Stimulated activated CD4-positive, alpha-beta T cell treated with anti-CD3 and anti-CD28 coated beads, TNF-alpha, amount 100 ng/mL, for 4 hours (primary cell): ENCODE measurements at places on chromosomes 6 and 20.

DNA sequence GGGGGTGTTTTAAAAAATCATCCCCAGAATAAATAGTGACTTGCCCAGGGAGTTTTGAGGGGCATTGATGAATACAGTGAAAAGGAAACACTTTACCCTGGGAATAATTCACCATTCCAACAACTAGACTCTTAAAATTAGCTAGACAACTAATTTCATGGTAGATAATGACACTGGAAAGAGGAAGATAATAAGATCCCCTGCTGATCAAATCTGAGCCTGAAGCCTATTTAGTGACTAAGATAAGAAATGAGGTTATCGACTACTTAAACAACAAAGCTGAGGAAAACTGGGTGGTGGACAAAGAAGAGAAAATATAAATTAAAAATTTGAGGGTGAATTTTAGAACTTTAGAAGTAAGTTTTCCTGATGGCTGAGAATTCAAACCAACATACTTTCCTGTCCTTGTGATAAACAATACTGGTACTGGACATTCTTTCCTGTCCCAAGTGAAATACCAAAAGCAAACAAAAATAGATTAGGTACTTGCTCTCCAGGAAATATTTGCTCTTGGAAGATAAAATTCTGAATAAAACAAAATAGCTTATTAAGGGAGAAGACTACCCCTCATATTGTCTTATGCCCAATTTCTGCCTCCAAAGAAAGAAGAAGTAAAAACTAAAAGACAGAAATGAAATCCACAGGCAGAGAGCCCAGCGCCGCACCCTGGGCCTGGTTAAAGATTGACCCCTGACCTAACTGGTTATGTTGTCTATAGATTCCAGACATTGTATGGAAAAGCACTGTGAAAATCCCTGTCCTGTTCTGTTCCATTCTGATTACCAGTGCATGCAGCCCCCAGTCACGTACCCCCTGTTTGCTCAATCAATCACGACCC, 64.0 kb upstream of the ADGRF4 start:
- DNase-seq: no peak

DNA sequence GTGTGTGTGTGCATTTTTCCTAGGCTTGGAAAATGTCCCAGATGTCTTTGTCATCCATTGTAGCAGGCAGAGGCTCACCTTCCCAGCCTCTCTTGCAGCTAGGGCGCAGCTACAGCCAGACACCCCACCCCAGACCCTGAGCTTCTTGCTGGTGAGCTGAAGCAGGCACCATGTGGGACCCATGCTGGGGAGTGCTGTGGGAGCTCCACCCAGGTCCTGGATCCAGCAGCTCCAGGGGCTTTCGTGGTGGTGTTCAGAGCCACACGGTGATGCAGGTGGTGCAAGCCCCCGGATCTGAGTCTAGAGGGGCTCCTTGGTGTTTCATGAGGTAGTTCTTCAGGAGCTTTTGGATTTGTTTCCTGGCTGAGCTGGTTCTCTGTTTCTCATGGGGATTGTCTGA, 56.0 kb upstream of the ZFP64 start:
- DNase-seq: no peak

GRCh38 chr6:129766959-129767728, 57.2 kb upstream of the ARHGAP18 start:
- DNase-seq: peak; percentile 39

- DNase-seq: peak; percentile 96
Observed at GRCh38 chr6:33410050-33410710, 634 bp upstream of the PHF1 start.

GRCh38 chr6:131867744-131868143, 59.9 kb downstream of the ENPP1 start:
- no peak for DNase-seq

- DNase-seq: no peak
Observed at GRCh38 chr6:15434823-15435380, 189.0 kb downstream of the JARID2 start.

- DNase-seq: no peak
Observed at GRCh38 chr20:41068806-41069205, 40.2 kb downstream of the TOP1 start.

DNA sequence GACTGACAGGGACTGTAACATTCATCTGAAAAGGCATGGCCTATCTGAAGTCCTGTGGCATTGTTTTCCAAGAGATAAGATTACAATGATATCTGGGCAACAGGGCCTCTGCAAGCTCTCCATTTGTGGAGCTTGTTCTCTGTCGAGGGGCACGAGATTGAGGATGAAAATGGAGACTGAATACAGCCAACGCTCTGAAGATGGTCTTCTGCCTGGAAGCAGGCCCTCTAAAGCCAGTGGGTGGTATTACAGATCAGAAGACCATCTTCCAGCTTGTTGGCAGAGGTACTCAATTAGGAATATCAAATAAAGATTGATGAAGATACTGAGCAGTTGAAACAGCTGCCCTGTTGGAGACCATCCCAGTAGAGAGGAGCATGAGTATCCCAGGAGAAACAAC, 288.2 kb downstream of the CENPW start:
- no peak for DNase-seq

GRCh38 chr6:34243901-34244884, 4.6 kb downstream of the SMIM29 start:
- no peak for DNase-seq

DNA sequence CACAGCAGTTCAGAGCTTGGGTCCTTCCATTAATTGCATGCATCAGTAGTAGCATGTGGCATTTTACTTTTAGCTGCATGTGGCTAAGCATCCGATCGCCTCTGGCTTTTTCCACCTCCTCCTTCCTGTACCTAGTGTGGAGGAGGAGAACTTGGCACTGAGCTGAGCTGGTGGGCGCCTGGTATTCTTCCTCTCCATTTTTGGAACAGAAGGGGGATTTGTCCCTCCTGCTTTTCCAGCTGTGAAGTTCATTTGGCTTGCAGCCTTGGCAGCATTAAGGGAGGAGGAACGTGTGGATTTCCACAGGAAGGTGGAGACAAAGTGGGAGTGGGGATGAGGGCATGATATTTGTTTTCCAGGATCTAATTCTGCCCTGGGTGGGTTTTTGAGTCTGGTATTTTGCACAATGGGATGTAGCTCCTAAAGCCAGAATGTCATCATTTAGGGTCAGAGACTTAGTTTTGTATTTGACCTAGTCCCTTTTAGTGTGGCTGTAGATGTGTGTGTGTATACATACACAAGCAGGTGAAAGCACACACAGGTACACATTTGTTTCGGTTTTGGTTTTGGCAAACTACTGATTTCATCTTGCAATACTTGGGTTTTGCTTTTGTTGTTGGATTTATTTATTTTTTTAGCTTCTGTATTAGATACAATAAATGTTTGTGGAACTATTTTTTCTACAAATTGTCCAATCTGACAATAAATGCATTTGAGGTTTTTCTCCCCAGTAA, 90.0 kb downstream of the SASH1 start:
- DNase-seq: no peak

DNA sequence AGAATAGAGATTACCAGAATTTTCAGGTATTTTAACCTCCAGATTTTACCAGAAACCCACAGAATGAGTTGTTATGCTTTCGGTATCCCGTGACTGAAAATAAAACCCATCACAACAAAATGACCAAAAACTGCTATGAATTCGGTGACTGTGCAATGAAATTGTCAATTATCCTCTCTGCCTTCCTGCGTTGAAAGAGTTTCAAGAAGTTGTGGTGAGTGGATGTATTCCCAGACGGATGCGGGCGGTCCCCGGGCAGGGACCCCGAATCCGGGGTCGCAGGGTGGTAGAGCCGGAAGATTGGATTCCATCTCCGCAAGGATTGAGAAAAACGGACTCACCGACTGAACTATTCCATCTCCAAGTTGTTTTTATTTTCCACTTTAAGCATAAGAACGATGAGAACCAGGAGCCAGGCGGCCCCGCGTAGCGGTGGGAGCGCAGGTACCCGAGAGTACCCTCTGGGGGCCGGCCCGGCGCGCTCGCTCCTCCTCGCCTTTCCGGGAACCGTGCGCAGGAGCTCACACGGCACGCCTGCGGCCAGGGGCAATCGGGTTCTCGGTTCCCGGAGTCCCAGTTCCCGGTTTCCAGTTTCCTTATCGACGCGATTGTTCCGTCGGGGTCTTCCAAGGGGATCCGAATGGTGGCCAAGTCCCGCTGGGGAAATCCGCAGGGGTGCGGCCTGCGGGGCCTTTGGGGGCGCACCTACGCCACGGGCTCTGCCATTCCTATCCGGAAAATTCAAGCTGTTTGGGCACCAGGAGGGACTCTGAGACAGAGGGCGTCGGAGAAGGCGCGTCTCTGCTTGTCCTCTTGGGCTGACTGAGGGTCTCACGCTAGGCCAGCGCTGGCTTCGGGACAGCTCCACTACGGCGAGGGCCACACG, 104.9 kb upstream of the PRDM1 start:
- DNase-seq: no peak

DNA sequence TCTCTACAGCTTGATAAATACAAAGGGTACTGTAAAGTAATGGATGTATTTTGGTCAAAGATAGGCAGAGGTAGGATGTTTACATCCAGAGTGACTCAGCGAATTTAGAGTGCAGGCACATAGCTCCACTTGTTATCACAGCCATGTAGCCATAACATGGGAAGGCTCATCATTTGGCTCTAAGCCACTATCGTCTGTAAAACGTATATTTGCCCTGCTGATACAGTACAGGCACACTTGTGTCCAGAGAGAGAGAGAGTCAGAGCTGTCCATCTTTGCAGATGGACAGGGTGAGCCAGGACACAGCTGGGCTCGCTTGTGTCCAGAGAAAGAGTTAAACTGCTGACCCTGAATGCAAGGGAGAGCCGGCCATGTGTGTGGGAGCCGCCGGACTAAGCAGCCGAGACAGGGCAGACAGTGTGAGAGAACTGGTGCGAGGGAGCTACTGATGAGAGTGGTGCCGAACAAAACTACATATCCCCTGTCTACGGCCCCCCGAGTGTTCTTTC, 619.0 kb downstream of the DOK5 start:
- no peak for DNase-seq

GRCh38 chr6:71126506-71126905, 162.1 kb upstream of the OGFRL1 start:
- no peak for DNase-seq

DNA sequence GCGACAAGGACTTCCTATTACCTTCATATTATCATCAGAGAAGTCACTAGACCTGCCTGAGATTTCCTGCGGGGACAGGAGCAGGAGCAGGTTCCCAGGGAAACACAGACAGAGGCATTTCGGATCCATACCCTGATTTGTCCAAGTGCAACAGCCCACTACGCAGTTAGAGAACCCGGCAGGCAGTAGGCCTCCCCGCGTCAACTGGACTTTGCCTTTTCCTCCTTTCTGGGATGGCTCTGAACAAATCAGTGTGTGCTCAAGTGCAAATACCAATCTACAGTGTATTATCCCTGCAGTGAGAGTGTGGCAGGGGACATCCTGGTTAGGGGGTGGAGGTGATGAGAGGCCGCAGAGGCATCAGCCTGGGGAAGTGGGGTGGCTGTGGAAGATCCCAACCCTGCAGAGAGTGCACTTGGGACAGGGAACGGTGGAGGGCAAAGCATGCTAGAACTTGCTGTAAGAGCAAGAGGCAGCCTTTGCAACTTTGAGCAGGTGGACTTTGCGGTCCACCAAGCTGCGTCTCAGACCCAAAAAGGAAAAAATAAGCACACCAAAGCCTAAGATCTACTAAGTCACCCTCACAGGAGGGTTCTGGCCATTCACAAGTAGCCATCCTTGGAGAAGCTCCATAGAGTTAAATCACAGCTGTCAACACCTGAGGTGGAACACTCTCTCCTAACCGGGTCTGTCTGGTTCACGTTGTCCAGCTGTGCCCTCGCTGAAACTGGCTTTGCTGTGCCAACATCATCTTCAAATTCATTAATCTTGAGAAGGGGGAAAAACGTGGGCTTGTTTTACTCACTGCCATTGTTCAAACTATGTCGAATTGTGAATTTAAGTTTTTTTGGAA, 159.1 kb downstream of the ZDHHC14 start:
- DNase-seq: no peak

DNA sequence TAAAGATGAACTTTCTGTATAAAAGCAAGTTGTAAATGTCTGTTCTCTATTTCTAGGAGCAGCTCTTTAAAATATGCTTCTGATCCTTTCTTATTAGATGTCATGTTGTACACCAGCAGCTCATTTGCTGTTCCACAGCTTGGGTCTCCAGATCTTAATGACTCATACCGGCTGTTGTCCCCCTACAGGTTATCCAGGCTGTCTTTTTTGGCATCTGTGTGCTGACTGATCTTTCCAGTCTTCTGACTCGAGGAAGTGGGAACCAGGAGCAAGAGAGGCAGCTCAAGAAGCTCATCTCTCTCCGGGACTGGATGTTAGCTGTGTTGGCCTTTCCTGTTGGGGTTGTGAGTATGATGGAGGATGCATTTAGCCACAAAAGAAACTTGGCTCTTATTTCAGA, 76.0 kb downstream of the AIG1 start:
- DNase-seq: no peak

GRCh38 chr6:158131926-158132325, 36.1 kb downstream of the SERAC1 start:
- no peak for DNase-seq

DNA sequence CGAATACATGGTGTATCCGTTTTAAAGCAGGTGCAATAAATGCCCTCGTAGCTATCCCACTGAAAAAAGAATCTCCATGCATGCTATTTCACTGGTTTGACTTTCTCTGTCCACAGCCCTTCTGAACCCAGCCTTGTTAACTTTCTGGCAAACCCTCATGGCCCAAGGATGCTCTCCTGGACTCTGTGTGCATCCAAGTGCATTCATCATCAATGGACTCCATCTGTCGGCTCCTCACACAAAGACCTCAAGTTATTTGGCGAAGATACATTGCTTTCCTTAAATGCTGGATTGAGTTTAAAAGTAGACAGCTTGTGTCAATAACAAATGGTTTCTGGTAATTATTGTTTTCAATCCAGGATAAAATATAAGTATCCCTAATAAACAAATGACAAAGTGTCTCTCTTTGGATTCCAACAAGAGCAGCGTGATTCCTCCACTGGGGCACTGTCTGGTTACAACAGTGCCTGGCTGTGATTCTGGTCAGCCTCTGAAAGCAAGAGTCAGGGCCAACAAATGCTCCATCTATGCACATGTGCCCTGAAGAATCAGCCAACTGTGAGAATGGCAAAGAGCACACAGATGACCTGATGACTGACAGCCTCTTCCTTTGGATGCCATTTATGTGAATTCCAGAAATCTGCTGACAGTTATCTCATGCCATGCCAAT, 55.7 kb downstream of the FYN start:
- DNase-seq: no peak

DNA sequence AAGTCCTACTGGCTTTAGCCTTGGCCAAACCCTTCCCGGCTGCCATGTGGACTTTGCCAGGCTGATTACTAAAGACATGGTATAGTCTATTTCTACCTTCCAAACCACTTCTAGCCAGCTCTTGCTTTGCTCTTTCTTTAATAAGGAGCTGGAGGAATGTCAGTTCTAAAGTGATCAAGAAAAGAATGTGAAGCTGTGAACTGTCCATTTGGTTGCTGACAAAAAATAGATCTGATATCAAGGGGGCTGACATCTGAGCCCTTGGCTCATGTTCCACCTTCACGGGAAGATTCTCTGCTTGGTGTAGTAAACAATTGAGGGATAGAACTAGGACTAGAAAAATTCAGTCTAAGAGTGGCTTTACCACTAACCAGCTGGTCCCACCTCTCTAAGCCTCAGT, 22.6 kb downstream of the GNAS-AS1 start:
- DNase-seq: no peak
